Activated CD8-positive, alpha-beta memory T cell treated with anti-CD3 and anti-CD28 coated beads for 4 hours (primary cell): ENCODE measurements at places on chromosomes 4 and X.

DNA sequence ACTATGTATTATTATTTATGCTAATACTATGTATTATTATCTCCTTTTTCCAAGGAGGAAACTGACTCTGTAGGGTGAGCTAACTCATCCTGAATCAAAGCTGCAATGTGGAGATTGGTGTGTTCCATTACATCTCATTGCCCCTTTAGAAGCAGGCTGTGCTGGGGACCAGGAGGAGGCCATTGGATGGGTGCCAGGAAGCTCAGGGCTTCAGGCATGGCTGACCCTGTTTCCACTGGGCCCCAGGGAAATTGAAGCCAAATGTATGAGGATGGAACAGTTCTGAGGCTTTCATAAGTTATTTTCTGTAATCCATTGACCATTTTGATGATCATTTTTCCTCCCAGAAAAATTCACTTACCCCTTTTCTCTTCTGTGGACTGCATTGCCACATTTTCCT lies 418.8 kb upstream of the ZFP42 start:
- no peak for DNase-seq

- DNase-seq, result no peak
Measured at GRCh38 chr4:182418054-182418734, 175.0 kb downstream of the TENM3 start.

GRCh38 chrX:101450961-101451360 lies 34.3 kb upstream of the ARMCX4 start:
- DNase-seq, result no peak

DNA sequence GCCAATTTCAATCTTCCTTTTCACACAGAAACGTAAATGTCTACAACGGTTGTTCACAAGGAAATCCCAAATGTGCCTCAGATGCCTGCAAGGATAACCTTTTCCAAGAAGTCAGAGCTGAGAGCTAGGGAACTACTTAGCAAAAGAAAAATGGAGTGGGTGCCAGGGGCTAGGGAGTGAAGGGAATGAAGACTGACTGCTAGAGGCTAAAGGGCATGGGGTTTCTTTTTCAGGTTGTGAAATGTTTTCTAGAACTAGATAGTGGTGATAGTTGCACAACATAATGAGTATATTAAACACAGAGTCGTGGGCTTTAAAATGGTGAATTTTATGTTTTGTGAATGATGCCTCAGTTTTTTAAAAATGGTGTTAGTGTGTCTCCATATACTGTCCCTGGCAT lies 53.4 kb downstream of the CD99L2 start:
- DNase-seq, result no peak

DNA sequence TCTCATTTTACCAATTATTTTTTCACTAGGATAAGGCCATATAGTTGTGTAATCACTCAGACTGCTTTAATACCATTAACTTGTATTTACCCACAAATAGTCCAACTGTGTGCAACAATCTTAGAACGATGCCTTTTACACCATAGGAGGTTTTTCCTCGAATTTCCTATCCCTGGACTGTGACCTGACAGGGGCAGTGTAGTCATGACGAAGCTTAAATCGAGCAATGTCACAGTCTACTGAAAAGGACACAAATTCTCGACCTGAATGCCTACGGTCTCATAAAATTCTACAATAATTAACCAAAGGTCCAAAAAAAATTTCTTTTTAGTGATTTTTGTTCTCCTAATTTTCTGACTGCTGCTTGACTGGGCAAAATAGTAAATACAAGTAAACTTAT lies 208.9 kb downstream of the ADAMTS3 start:
- DNase-seq, result no peak

DNA sequence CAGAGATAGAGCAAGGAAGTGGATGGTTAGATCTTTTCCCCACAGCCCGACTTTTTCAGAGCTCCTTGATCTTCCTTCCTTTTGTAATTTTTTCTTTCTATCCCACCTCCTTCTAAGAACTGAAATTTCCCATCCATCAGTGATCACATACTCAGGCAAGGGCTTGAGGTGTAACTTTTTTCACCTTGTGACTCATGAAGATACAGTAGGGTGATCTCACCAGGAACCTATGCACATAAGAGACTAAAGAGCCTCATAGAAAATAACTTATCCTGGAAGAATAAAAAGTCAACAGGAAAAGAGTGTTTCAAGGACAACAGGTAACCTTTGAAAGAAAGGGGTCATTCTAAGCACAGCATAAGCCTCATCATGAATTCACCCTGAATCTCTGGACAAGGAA lies 131.2 kb upstream of the HCCS start:
- DNase-seq, result no peak

- DNase-seq, result no peak
Measured at GRCh38 chrX:38206036-38206435, 14.6 kb downstream of the SRPX start.

GRCh38 chr4:25835384-25835783 lies 27.4 kb downstream of the SEL1L3 start:
- DNase-seq, result no peak

GRCh38 chr4:82614838-82615449 lies 53.2 kb upstream of the TMEM150C start:
- no peak for DNase-seq

GRCh38 chrX:133191739-133192039 lies 26.5 kb downstream of the TFDP3 start:
- no peak for DNase-seq
